ENCODE measurements at places on chromosomes 16 and 17.
A peak's percentile ranks its signal among the peaks of the same experiment; 100 is the strongest.

DNA sequence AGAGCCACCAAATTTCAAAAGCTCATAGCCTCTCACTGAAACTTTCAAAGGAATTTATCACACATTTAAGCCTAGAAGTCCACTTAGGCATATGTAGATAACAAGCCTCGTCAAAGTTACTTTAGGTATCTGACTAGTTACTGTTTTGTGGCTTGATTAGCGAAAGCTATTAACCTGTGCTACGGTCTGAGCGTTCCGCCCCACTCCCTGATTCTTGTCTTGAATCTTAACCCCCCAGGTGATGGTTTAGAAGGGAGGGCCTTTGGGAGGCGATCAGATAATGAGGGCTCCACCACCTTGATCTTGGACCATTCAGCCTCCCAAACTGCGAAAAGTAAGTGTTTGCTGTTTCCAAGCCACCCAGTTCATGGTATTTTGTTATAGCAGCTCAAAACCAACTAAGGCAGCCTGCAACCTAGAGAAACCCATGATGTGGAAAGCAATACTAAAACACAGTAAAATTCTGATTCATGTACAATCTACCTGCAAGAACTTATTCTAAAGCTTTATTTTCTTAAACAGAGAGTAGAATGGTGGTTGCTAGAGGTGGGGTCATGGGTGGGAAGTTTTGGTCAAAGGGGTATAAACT lies 7.1 kb downstream of the HSDL1 start:
- no peak for DNase-seq

DNA sequence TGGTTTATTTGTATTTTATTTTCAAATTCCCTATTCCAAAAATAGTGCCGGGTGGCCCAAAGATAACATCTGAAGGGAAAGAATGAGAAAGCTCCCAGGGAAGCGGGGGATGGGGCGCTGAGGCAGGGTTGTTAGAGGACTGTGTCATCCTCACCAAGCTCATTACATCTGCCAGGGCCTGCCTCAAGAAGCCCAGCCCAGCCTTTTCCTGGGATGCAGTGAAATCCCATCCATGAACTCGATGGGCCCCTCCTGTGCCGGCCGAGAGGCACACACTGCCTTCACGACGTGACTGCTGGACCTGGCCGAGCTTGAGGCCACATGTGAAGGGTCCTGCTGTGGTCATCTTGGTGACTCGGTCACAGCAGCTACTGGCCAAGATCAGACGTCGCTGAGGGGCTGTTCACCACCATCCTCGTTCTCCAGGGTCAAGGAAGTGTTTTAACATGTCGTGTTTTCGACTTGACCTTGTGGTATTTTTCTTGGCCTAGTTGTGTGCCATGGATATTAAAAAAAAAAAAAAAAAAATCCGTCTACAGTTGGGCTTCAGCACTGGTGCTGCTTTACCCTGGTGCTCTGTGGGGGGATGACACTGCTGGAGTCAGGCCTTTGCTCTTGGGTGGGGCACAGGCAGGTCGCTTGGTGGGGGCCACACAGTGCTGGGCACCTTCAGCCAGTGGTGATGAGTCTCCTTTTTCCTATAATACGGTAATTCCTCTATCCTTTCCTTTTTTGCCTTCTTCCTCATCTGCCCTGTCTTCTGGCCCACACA lies 4.9 kb downstream of the TIMM22 start:
- no peak for DNase-seq

GRCh38 chr16:30688701-30689100 lies 10.3 kb upstream of the SRCAP start:
- DNase-seq = no peak

- DNase-seq = no peak
These were observed 2.9 kb upstream of the HIC1 start for GRCh38 chr17:2051933-2052559.

DNA sequence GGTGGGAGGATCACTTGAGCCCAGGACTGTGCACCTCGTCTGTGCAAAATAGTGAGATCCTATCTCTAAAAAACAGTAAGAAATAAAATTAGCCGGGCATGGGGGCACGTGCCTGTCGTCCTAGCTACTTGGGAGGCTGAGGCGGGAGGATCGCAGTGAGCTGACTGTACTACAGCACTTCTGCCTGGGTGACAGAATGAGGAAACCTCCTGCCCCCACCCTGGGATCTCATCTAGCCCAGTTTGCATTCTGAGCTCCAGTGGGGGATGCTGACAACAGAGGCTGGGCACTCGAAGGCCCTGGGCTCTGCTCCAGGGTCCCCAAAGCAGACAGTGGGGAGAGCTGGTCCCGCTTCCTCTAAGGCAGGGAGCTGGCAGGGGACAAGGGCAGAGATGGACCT lies 7.1 kb downstream of the NAGPA start:
- DNase-seq = no peak

GRCh38 chr16:10069374-10069773 lies 112.9 kb downstream of the GRIN2A start:
- no peak for DNase-seq

GRCh38 chr16:12677502-12677901 lies 126.2 kb downstream of the CPPED1 start:
- no peak for DNase-seq

- DNase-seq = peak; percentile 38
These were observed 38.6 kb downstream of the CDRT15 start for GRCh38 chr17:14198013-14198412.

GRCh38 chr17:50478391-50479381 lies at the start of gene RSAD1:
TSS of gene RSAD1 (plus strand) at chr17:50478860. CDS start at chr17:50478885, 25 bp downstream.
- DNase-seq = peak; percentile 92

- DNase-seq = no peak
These were observed 16.5 kb downstream of the CRISPLD2 start for GRCh38 chr16:84836234-84836647.

DNA sequence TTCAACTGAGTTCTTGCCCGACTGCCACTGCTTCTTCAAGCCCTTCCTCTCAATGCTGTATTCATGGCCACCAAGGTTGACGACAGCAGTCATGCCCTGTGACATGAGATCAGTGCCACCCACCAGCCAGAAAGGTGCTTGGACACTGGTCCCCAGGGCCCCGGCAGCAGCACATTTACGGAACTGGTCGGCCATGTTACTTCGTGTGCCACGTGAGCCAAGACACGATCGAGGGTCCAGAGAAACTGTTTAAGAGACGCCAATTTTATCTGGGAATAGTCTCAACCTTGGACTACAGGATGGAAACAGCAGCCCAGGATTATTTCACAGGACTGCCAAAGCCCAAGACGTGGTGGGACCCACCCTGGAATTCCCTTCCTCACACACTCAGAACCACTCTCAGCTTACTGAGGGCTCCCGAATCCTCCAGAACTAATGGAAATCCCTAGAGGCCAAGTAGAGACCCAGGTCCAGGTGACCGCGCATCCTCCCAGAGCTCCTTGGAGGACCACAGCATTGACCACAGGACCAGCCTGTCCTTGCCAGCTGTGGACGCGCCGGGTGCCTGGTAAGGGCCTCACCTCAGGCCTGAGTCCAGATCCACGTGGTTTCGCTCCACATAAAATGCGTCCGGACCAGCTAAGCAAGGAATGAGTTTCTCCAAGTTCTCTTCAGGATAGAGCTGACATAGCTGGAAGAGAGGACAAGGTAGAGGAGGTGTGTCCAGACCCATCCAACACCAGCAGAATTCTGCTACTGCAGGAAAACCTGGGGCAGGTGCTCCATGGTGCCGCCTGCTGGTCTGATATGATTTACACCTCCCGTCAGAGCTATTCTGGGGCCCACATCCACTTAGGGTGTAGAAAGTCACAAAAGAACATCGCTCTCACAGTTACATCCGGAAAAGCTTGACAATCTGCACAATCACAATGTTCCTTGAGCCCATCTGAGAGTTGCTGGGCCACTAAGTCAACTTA lies 28.2 kb downstream of the MAP1LC3B start:
- DNase-seq = no peak

DNA sequence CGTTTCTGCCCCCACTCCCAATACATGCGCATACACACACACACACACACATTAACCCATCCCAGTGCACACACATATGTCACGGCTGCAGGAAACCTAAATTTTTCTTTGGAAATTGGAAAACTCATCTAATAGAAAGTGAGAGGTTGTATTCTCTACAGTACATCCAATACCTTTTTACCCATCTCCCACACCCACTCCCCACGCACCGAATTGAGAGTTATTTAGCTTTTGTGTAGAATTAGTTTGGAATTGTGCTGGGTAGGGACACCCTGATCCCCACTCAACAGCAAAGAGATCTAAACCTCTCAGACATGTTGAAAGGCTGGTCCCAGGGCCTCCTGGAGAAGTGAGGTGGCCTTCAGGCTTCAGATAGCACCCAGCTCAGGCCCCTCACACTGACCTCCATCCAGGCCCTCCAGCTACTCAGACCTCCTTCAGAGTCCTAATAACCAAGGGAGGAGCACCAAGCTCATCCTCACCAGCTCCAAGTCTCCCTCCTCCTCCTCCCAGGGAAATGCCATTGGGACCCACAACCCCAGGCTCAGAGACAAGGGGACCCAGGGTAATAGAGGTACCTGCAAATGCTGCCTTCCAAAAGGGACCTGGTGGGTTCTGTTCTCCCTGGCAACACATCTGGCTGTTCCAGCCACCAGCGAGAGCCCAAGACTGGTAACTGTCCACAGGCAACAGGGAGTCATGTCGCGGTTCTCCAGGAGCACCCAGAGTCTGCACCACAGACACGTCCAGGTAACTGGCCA lies 955 bp downstream of the HOXB13 start:
- no peak for DNase-seq

- DNase-seq = no peak
These were observed 13.2 kb downstream of the SDK2 start for GRCh38 chr17:73630965-73631595.

DNA sequence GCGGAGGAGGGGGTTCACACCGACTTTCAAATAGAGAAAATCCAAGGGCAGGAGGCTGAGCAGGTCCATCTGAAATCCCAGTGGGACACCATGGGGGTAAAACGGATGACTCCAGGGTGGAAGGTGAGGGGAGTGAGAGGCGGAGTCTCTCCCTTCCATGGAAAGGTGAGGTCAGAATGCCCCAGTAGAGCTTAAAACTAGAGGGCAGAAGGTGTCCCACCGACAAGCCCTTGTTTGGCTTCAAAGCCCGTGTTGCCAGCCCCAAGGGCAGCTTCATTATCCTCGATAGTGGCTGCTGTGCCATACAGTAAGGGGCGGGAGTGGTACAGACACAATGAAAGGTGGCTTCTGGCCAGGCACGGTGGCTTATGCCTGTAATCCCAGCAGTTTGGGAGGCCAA lies 55.7 kb downstream of the CNGB1 start:
- DNase-seq = no peak

DNA sequence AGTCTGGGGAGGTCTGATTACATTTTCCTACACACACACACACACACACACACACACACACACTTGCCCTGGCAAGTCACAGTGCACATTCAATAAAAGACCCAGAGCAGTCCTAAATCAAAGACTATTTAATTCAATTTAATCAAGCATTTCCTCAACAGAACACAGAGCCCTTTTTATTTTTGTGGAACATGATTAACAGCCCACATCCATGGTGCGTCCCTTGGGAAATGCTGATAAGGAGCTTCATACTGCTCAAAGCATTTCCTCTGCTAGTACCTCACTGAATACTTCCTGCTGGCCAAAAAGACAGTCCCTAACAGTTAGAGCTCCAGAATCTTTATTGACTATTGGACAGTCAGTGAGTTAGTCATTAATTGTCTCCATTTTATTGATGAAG lies 43.1 kb upstream of the MYH10 start:
- DNase-seq = no peak

DNA sequence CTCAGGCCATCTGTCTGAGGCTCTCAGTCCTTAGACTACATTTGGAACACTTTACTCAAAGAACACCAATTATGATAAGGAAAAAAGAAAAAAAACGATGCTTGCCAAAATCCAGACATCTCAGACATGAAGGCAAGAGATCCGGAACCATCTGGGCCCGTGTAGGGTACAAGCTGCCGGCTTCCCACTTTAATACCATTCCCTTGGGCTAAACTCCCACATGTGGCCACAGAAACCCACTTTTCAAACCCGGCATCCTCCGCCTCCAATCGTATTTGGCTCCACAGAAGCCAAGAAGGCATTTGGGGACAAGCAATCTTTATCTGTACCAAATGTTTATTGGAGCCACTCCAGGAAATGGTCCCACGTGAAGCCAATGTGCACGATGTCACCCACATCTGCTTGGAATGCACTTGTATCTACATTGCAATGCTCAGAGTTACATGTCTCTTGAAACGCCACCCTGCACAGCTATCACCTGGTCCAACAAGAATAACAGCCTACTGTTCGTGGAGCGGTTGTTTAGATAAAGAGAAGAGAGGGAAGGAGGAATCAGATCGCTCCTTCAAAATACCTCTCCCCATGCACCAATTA lies 33.5 kb downstream of the XYLT1 start:
- no peak for DNase-seq

- DNase-seq = no peak
These were observed 78.5 kb downstream of the ITFG1 start for GRCh38 chr16:47382362-47382761.

- no peak for DNase-seq
These were observed 2.2 kb upstream of the GSDMA start for GRCh38 chr17:39960524-39961041.

DNA sequence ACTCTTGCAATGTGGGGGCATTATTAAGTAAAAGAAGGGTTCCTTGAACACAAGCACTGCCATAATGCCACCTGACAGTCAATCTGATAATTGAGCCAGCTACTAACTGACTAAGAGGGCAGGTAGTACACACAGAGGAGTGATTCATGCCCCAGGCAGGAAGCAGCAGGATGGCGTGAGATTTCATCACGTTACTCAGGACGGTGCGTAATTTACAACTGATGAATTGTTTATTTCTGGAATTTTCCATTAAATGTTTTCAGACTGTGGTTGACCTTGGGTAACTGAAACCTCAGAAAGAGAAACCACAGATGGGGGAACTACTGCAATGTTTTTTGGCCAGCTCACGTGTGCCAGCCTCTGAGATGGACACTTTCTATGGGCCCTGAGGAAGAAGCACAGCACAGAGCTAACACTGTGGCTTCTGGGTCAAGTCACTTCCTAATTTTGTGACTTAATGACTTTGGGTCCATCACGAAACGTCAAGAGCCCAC lies 46.7 kb downstream of the C17orf67 start:
- DNase-seq = no peak

DNA sequence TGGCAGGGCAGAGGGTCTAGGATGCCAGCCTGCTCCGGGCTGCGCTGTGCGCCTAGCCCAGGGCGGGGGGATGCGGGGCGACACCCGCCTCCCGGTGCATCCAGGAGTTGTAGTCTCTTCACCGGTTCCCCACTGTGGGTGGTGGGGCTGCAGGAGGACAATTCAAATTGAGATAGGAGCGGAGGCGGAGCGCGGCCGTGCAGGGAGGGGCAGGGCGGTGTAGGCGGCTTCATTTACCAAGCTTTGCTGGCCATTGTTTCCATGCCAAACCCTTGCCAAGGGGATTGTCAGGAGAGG lies 2047.4 kb downstream of the TP53TG3F start:
- DNase-seq = peak; percentile 25

All from NCI-H774 (cell line).